ENCODE measurements at places on chromosomes 6 and 20.

- DNase-seq, result no peak
These were observed 7.8 kb upstream of the NR2E1 start for GRCh38 chr6:108157981-108158525.

GRCh38 chr6:70051197-70052124, 185.1 kb downstream of the COL19A1 start:
- no peak for DNase-seq

GRCh38 chr6:88843040-88843439, 120.4 kb downstream of the RNGTT start:
- DNase-seq, result peak; percentile 87

DNA sequence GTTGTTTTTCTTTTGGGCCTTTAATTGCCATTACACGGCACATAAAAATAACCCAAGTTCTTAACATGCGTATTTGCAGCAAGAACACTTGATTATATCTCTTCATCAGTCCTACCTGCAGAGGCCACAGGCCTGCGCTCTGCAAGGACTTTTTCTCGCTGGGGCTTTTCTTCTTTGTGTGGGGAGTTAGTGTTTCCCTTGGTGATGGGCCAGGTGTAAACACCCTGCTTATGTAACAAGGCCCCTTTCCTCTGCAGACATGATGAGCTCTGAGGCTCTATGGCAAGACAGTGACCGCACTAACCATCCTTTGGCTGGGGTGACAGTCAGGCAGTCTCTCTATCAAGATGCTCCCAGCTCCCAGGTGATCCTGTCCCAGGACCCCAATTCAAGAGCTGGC, 97.8 kb upstream of the PCSK2 start:
- DNase-seq, result no peak

GRCh38 chr6:8940356-8940755, 505.0 kb upstream of the SLC35B3 start:
- DNase-seq, result no peak

GRCh38 chr6:40383348-40384115, 203.6 kb downstream of the LRFN2 start:
- no peak for DNase-seq

DNA sequence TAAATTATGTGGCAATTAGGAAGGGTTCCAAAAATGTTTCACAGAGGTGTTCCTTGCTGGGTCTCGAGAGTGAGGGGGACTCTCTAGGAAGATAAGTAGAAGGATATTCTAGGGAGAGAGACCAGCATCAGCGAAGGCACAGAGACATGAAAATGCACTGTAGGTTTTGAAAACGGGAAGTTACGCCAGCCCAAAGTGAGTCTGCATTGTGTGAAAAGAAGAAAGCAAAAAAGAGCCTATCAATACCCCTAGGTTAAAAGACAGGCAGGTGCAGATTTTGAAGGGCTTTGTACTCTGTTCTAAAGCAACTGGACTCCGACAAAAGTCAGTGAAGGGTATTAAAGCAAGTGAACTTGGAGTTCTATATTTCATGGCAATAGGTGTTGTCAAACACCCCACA, 25.7 kb upstream of the MRAP2 start:
- no peak for DNase-seq

DNA sequence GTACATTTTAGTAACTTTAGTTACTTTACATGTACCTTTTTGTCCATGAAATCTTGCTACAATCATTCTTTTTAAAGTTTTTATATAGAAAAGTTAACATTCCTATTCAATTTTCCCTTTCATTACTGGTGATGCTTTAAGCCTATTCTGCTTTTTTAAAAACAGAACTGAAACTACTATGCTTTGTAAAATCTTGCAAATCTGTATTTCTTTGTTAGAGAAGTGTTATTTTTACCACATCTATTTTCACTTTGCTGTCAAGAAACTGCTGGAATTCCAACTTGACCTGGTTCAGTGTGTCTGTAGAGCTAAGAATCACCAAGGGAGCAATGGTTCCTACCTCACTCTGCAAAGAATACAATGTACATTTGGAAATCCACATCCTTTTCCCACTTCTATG, 21.8 kb upstream of the SAMD5 start:
- no peak for DNase-seq

DNA sequence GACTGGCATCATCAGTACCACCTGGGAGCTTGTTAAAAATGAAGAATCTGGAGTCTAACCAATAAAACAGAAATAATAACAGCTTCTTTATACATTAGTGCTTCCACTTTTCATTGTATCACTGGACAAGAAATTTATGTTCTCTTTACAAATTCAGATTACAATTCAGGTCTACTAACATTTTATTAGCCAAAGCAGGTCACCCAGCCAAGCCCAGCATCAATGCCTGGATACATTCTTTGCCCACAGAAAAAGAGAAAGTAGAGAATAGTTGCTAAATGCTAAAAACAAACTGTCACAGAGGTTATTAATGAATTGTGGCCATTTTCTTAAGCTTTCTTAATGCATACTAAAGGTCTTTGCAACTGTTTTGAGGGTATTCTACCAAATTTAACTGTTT, 458.3 kb downstream of the BTBD3 start:
- no peak for DNase-seq

DNA sequence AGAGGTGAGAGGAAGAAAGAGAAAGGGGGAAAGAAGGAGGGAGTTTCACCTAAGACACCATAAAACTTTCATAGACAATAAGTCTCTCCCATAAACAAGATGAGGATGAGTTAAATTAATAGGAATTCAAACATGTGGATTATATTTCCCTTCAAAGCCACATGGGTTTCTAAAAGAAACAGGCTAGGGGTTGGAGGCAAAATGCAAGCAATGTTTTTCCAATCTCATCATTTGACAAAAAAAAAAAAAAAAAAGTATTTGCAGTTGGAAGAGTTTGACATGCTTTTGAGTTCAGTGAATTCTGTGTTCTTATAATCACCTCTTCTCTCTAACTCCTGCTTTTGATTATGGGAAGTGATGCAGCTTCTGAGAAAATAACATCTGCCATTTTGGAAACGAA, 286.5 kb upstream of the PRND start:
- peak; percentile 94 for DNase-seq

- no peak for DNase-seq
These were observed at the start of gene MPIG6B for GRCh38 chr6:31723245-31723979. TSS of gene MPIG6B (plus strand) at chr6:31723373. CDS start at chr6:31723384, 11 bp downstream.

DNA sequence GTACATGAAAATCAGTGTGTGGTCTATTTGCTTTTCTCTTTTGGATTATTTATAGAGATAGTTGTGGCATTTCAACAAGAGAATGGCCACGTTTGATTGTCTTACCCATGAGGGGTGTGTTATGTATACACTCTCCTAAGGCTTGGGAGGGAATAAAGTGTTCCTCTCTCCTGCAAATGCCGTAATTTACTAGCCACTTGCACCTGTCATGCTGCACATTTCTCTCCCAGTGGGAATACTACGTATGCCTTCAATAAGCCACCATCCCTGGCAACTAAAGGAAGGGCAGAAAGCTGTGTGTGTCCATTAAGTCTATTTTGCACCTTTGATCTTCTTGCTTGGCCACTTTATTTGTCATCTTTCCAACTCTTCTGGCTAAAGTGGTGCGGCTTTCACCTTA, 541.2 kb downstream of the QKI start:
- DNase-seq, result no peak

DNA sequence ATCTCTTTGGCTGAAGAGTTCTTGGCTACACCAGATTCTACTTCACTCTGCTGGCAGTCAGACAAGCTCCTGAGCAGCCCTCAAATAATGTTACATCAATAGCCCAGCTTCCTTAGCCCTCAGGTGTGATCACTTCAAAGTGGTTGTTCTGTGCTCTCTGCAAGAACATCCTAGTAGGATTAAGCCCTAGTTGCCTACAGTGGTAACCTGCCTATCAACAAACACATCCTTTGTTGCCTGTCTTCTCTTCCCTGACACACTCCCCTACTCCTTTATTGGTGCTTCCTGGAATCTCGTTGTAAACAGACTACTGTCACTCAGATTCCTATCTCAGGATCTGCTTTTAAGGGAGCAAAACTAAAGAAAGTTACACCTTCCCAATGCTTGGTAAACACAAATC, 45.1 kb upstream of the TASP1 start:
- DNase-seq, result no peak

GRCh38 chr20:54179946-54180345, 6.2 kb upstream of the CYP24A1 start:
- no peak for DNase-seq

- no peak for DNase-seq
These were observed 482.3 kb upstream of the JARID2 start for GRCh38 chr6:14763616-14764015.

GRCh38 chr6:40164345-40164755, 230.1 kb upstream of the MOCS1 start:
- DNase-seq, result peak; percentile 17

Data from AG10803 (cell line).